ENCODE measurements at places on chromosomes 1 and 21.

DNA sequence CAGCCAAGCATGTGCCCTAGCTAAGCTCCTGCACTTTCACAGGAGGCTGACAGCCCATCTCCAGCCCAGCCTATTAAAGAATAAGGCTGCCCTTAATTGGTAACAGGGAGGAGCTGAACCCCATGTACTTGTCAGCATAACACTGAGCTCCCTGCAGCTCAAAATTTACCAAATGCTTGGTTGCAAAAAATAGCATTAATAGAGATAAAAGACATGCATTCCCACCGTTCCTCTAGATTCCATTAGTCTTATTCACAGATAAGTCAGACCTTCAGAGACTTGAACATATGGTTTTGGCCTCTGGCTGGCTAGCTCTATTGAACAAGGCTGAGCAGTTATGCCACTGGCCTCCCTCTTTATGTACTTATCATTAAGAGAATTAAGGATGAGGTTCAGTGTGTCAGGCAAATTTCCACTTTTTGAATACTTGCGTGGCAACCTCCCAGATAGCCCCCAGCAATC, 29.2 kb downstream of the OLFML3 start:
- DNase-seq: no peak

- peak; percentile 40 for DNase-seq
These were observed 31.6 kb upstream of the NUF2 start for GRCh38 chr1:163290025-163290640.

- DNase-seq: no peak
These were observed 70.6 kb downstream of the OBSCN start for GRCh38 chr1:228278432-228278941.

- no peak for DNase-seq
These were observed 15.8 kb upstream of the TNFRSF8 start for GRCh38 chr1:12047120-12047876.

GRCh38 chr1:17683598-17683997, 71.5 kb upstream of the ACTL8 start:
- DNase-seq: no peak

DNA sequence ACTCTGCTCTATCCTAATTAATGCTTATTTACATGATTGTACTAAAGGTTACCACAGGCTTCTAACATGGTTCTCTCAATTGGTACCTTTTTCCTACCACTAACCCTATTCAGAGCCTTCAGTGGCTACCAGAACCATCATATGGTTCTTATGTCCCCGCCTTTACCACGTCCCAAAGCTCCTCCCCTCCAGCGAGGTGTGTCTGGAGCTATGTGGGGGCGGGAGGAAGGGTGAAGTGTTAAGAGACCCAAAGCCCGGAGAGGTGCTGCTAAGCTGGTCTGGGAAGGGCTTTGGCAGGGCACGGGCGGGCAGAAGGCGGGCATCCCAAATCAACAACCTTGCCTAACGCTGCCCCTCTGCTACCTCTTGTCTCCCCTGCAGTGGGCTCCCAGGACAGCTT, 10.0 kb downstream of the SPATA46 start:
- DNase-seq: no peak

DNA sequence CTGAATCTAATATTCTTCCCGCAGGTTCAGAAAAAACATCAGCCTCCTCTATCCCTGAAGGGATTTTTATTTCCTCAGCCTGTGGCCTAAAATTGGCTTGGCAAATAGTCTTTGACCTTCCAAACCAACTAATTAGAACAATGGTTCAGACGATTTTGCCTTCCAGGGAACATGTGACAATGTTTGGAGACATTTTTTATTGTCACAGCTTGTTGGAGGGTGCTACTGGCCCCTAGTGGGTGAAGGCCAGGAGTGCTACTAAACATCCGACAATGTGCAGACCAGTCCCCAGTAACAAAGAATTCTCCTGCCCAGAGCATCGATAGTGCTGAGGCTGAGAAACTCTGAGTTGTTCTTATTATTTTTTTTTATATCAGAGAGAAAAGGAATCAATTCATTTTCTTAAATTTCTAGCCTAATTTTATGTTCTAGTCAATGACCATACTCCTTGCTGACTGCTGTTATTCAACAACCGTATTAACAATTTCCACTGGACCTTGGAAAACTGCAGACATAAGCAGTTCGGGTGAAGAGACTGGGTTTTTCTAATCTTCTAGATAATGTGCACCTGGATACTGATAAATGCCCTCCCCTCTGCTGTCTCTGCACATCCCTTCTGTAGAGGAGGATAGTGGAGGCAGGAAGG, 280.7 kb downstream of the LMX1A start:
- DNase-seq: peak; percentile 58

DNA sequence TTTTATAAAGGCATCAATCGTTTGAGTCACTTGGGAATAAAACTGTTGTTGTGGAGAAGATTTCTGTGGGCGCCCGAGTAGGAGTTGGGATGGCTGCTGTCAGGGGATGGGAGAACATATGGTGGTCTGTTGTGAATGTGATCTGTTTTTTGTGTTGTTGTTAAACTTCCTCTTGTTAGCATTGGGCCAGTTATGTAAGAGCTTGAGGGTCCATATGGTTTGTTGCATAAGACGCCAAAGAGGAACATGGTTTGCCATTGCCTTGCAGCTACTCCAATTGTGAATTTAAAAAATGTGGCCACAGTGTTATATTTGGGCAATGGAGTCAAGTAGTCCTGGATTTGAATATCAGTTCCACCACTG, 136.1 kb upstream of the JUN start:
- DNase-seq: no peak

- no peak for DNase-seq
These were observed 16.2 kb upstream of the OR2T10 start for GRCh38 chr1:248613742-248614141.

- DNase-seq: no peak
These were observed 736.4 kb downstream of the MATN1 start for GRCh38 chr1:29986986-29987385.

- no peak for DNase-seq
These were observed 707.2 kb upstream of the ADAMTS5 start for GRCh38 chr21:27674041-27674615.

DNA sequence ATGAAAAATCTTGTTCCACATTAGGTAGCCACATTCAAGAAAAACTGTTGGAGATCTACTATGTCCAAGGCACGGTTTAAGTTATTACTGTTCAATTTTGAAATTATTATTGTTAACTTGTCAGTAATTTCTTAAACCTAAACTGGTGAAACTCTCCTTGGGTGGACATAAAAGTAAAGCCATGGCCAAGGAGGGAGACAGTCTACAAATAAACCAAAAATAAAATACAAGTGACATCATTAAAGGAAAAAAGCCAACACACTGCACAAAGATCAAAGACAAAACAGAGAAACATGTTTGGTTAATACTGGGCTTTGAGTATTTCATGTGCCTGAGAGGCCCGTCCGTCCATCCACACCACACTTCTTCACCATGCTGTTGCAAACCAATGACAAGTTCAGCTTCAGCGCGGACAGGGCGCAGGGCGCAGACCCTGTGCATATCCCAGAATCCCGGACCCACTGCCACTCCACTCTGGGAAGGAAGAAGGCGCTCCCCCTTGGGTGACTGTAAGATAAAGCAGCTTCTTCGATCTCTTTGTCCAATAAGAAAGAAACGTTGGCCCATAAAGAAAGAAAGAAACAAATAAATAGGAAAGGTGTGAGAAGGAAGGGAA, 918 bp upstream of the RASAL2 start:
- peak; percentile 57 for DNase-seq

DNA sequence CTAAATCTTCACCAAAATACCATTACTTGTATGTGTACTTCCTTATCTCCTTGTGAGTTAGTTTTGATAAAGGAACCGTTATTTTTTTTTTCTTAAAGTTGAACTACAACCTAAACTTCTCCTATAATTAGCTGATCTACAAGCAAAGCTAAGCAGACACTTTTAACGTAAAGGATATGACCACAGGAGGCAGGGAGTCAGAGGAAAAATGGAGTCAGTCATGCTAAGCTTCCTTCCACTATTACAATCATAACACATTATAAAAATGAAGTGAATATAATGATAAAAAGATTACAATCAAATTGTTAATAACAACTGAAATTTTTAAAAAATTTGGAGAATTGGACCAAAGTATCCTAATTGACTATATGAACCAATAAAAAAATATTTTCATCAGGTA, 892.6 kb downstream of the KCNT2 start:
- DNase-seq: no peak

GRCh38 chr1:208850442-208850841, 606.3 kb upstream of the PLXNA2 start:
- peak; percentile 12 for DNase-seq

GRCh38 chr1:112001436-112001835, 12.0 kb upstream of the KCND3 start:
- no peak for DNase-seq

DNA sequence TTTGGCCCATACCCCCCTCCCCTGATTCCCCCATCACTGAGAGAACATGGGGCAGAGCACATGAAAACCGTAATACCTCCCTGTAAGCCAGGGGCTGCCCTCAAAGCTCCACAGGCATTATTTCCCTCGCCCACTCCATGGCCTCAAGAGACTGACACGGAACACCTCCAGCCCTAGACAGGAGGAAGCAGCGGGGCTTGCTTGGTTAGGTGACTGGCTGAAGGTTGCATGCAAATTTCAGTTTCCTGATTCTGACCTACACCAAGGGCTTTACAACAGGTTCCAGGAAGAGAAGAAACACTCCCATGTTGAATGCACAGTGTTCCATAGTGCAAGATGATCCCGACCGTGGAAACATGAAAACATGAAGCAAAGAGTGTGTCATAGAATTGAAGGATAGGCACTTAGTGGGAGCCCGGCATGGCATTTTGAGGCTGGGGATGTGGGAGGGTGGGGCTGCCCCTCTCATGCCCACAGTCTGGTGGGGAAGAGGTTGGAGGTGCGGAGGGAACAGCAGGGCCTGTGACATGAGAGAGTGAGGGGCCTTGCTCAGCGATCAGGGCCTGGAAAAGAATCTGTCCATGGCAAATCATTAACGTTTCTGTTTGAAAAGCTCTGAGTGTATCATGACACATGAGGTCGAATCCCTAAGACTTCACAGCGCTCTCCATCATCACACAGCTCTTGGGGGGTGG, 33.5 kb downstream of the GPR137B start:
- no peak for DNase-seq

- DNase-seq: peak; percentile 49
These were observed 149.8 kb downstream of the ETS2 start for GRCh38 chr21:38955495-38955894.

GRCh38 chr1:92833840-92834239, 2.0 kb downstream of the RPL5 start:
- no peak for DNase-seq

DNA sequence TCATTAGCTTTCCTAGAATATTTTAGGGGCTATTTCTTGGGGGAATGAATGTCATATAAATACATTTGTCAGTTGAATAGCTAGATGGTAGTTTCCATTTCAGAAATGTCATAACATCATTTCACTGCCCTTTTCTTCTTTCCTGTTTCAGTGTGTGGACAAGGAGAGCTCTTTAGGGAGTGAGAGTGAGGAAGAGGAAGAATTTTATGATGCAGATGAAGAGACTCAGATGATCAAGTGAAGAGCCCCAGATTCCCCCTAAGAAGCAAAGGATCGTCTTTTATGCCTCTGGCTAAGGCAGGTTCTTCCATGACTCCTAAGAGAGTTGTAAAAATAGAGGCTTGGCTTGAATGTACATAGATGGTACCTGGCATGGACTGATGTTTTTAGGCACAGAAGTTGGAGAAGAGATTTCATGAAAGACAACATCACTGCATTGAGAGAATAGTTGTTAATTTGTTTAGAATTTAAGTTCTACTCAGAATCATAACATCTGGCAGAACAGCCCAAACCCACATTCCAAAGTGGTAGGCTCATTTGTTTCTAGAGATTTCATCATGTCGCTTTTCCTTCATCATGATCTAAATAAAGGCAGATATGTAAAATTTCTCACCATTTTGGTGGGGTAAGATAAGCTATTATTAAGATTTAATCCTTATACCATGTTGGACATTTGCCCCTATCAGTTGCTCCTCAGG, 44.2 kb upstream of the MAB21L3 start:
- DNase-seq: no peak

DNA sequence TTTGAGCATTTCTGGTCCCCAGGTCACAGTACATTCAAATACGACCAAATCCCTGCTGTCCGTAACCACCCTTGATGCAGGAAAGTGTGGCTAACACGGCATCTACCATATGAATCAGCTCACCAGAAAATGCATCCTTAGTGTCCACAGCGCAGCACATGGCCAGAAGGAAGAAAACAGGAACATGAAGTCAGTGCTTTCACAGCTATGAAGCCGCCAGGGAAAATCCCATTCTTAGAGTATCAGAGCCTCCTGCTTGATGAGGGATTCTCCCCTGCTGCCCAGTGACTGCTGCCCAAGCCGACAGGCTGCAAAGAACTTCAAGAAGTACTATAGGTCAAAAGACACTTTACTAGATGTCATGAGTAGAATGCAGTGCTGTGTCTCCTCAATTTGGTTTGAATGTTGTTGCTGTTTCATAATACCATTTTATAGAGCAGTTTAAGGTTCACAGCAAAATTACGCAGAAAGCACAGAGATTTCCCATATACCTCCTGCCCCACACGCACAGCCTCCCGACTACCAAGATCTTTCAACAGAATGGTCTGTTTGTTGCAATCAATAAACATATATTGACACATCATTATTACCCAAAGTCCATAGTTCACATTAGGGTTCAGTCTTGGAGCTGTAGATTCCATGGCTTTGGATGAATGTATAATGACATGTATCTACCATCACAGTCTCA, 14.5 kb downstream of the TIAM1 start:
- DNase-seq: no peak

DNA sequence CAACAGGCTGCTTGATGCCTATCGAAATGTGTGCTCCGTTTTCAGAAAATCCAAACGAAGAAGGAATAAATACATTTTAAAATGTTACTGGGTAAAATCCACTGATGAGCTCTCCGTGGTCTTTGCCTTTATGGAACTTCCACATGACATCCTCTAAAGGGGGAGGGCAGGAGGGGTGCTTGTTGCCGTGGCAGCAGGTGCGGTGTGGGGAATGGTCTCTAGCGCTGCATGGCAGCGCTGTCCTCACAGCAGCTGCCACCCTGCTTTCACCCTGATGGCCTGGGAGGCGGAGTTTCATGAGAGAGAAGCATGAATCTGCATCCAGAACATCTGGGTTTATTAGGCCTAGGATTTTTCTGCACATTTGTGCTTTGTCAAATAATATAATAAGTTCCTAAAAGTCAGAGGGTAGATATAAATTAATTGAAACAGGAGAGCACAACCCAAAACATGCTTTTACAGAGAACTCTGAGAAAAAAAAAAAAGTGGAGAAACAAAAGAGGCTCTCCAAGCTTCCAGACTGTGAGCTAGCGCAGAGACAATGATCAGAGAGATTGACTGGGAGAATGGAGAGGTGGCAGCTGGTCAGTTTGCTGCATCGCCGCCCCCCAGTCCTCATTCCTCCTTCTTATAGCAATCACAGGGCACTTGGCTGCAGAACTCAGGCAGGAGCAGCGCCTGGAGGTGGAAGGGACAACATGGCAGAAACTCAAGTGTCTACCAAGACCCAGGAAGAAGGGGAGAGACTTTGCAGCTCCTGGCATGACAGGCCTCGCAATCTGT, 228.6 kb downstream of the DSCAM start:
- no peak for DNase-seq

- DNase-seq: no peak
These were observed 104.8 kb upstream of the ZNF648 start for GRCh38 chr1:182166321-182166720.
